ENCODE measurements at places on chromosomes 6 and 20.

DNA sequence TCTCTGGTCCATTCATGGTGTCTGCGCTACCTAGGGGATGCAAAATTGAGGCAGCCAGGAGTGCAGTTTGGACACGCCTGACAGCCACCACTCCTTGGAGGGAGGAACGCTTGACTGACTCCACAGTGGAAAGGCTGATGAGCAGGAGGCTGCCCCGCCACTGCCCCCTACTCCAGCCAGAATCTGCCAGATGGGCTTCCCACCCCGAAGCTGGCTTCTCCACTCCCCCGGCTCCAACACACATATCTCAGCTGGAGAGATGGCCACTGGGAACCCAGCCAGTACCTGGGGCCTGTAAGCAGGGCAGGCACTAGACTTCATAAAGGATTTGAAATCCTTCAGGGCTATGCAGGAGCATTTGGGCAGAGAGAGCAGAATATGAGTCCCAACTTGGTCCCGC, 51.4 kb upstream of the BLCAP start:
- no peak for DNase-seq

DNA sequence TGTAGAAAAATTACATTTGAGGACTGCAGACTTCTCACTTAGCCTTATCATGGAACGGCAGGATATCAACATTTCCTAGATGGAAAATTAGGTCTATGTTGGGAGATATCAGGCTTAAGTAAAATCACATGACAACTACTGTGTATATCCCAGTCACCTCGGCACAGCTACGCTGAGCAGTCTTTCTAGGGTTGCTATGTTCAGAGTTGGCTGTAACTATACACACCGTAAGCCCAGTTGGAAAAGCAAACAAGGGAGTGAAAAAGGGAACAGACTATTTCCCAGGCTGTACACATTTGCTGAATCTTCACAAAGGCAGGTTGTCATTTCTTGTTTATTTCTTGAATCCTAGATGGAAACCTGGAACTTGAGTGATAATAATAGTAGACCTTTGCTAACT, 80.7 kb upstream of the PTPRK start:
- DNase-seq = no peak

GRCh38 chr20:60804240-60804917, 447.7 kb upstream of the CDH4 start:
- DNase-seq = no peak

- DNase-seq = no peak
Observed at GRCh38 chr6:165325609-165326008, 16.2 kb upstream of the C6orf118 start.

GRCh38 chr6:124475176-124475575, 487.1 kb upstream of the RNF217 start:
- no peak for DNase-seq
